Left renal cortex interstitium (tissue), 4 donors: ENCODE measurements at places on chromosomes 5 and 9.

DNA sequence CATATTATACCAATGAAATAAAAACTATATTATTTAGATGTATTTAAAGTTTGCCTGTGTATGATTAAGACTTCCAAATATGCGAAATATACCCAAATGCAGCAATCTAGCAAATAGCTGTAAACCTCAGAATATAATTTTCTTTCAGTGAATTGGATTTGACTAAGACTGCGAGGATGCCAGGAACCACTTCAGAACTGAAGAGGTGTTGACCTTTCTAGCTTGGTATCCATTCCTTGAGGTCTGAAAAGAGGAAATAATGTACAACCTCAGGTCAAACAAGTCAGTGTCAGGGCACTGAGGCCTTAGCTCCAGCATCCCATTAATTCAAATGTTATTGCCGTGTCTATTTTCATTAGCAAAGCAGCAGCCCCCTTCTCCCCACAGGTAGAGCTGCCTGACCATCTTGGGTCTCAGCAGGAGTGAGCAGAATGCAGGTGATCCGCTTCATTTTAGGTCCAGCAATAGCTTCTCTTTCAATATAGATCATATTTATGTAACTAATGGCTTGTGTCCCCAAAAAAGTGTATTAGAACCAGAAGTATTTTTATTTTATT lies 100.0 kb downstream of the KIAA1958 start:
- DNase-seq, result no peak

DNA sequence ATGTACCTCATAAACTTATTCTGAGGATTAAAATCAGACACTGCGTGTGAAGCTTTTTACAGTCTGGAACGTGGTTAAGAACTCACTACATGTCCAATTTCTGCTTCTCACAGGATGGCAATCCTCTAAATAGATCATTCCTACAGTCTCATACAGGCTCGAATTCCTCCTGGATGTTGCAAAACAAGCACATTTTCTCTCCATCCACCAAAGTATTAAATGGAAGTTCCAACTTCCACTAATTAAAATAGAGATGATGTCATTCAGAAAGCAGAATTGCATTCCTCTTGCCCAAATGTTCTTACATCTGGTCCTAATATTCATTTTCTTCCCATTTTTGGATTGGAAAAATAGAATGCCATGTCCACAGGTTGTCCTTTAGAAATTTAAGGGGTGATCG lies 145.5 kb upstream of the PCA3 start:
- DNase-seq, result no peak

GRCh38 chr5:126846744-126847455 lies 70.0 kb downstream of the LMNB1 start:
- no peak for DNase-seq

GRCh38 chr5:60820593-60821487 lies 23.2 kb downstream of the ELOVL7 start:
- no peak for DNase-seq

GRCh38 chr5:89728750-89729149 lies 680.8 kb downstream of the CETN3 start:
- no peak for DNase-seq

- DNase-seq, result no peak
These were observed 82.1 kb downstream of the SLIT3 start for GRCh38 chr5:169218861-169219260.

DNA sequence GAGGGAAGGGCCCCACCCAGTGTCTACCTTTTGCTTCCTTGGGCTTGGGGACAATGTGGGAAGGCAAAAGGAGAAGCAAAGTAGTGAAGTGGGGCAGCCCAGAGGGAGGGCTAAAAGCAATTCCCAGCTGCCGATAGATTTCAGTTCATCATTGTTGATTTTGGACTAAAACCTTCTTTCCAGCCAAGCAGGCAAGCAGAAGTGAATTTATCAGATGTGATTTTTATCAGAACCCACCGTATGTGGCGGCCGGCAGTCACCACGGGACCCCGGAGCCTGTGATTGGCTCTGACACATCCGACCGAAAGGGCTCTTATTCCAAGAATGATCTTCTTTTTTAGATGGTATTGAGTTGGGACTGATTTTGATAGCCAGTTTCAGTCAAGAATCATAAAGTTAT lies 559.9 kb downstream of the PSAT1 start:
- DNase-seq, result no peak

- no peak for DNase-seq
These were observed 43.5 kb downstream of the SCAI start for GRCh38 chr9:125099816-125100215.

- DNase-seq, result no peak
These were observed 49.2 kb upstream of the CTNNAL1 start for GRCh38 chr9:109062543-109062942.

GRCh38 chr9:93667627-93668026 lies 91.2 kb downstream of the PHF2 start:
- DNase-seq, result no peak

DNA sequence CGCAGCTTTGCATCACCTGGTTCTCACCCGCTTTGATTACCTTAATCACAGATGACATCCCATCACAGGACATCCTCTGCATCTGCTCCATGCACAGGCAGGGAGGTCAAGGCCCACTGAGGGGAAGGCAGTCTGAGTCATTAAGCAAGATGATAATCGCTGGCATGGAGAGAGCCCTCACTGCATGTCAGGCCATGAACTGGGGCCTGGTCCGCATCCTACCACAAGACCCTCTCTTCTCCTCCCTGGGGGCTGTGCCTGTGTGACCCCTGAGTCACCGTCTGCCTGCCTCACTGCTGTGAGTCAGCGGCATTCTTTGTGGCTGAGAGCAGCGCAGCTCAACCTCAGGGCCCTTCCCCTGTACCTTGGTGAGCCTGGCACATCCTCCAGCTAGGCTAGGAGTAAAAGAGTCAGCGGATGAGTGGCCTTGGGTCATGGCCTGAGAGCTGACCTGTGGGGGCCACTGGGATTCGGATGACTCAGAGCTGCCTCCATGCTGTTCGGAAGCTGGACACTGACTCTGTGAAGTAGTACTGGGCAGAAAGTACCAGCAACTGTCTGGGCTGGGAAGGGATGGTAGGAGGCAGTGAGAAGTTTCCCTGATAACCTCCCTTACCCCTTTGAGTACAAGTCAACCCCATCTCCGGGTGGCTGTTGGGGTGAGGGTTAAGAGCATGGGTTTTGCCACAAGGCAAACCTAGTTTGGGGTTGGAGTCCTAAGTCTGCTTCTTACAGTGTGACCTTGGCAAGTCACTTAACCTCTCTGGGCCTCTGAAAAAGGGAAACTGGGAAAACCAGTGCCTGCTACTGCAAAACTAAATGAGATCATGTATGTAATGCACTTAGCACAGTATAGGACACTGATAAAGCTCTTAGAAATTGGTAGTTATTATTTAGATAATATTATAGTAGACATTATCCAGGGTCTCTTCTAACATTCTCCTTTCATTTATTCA lies 14.6 kb upstream of the ARSI start:
- no peak for DNase-seq

GRCh38 chr5:24391816-24392215 lies 253.0 kb downstream of the CDH10 start:
- DNase-seq, result no peak

GRCh38 chr5:83101514-83101913 lies 24.2 kb downstream of the XRCC4 start:
- no peak for DNase-seq

- no peak for DNase-seq
These were observed 31.0 kb upstream of the C9orf40 start for GRCh38 chr9:74983709-74984108.

DNA sequence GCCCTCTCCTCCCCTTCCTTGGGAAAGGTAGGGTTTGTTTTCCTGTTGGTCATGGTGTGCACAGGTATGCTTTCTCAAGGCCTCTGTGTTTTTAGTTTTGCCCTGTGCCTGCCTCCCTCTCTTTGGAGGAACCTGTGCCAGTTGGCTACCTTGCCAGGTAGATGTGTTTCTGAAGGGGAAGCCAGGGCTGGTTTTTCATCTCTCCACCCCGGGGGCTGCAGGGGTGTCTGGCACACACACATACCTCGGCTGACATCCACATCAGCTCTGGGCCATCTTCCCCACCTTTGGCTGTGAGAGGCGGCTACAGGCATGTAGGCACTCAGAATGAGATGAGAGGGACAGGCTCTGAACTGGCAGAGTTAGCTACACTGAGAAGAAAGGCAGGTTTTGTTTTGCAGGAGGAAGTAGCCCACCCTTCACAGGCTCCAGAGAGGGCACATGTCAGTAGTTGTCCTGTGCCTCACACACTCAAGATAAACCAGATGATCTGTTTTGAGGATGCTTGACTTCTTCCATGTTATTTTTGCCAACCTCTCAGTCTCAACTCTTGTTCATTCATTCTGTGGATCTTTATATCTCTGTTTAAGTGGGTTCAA lies 9.7 kb downstream of the RGMB start:
- no peak for DNase-seq

- peak; percentile 58 for DNase-seq
These were observed at the start of gene CORO2A for GRCh38 chr9:98192503-98193335. TSS of gene CORO2A (minus strand) at chr9:98192637. CDS start at chr9:98157660, 34,977 bp downstream.

DNA sequence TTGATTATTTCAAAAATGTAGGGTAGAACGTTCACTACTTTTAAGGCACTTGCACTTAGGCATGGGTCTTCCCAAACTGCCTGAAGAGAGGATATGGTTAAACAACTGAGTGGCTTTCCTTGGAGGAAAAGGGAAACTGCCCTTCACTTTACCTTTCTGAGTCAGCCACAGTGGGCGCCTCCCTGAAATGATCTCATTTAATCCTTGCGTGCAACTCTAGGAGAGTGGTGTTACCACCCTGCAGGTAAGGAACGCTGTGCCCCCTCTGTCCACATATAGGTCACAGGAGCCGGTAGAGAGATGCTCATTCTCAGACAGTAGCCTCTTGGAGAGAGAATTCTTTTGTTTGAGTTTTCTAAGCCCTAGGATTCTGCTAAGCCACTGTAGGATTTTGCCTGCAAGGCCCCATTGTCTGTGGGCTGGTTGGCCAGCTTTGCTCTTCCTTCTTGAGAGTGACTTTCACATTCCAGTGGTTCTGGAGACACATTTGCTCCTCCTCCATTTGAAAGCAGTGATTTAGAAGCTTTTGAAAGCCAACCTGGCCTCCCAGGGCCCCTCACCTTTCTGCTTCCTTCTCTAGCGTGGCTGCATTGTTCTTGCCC lies 110.3 kb upstream of the CTSL start:
- no peak for DNase-seq

- no peak for DNase-seq
These were observed 283.3 kb upstream of the TUT7 start for GRCh38 chr9:86637515-86637914.

- DNase-seq, result no peak
These were observed 49.4 kb downstream of the GRIN3A start for GRCh38 chr9:101689039-101689438.
